ENCODE measurements at places on chromosomes 4 and X. TPM values are rescaled to one million over a fixed set of nuclear protein-coding genes. Genes with fewer than 3 reads are reported as not detected.

DNA sequence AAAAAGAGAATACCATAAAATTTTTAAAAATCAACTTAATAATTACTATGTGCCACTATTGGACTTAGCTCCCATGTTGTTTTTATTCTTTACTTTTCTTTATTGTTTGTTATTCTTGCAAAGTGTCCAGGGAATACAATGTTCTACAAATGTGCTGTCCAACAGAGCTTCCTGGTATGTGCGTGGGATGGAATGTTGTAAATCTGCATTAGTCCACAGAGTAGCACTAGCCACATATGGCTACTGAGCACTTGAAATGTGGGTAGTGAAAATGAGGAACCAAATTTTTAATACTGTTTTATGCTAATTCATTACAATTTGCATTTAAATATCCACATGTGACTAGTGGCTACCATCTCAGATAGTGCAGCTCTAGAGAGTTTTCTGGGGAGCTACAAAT, 14.3 kb upstream of the CORIN start:
- no peak for DNase-seq

PCDH18 gene
- 3.1 TPM for total RNA-seq

GRCh38 chr4:161604516-161605300, 559.1 kb downstream of the FSTL5 start:
- DNase-seq, result no peak

TIMP1 gene
- total RNA-seq, result 18.5 TPM
